ENCODE measurements at places on chromosomes 5 and 9.
A peak's percentile ranks its signal among the peaks of the same experiment; 100 is the strongest.

DNA sequence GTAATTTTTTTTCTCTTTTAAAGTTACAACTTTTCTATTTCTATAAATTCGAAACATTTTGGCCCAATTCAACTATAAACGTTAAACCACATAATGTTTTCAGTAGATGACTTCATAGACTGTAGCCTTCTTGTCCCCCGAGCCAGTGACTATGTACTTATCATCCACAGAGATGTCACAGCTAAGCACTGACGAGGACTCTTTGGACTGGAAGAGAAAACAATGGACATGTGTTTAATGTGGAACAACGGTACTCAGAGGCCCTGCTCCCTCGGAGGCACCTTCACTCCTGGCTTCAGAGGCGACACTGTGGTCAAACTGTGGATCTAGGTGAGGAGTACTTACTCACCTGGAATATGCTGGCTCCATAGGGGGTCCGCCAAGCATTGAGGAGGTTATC is 105.2 kb downstream of the TLE1 start:
- no peak for DNase-seq

DNA sequence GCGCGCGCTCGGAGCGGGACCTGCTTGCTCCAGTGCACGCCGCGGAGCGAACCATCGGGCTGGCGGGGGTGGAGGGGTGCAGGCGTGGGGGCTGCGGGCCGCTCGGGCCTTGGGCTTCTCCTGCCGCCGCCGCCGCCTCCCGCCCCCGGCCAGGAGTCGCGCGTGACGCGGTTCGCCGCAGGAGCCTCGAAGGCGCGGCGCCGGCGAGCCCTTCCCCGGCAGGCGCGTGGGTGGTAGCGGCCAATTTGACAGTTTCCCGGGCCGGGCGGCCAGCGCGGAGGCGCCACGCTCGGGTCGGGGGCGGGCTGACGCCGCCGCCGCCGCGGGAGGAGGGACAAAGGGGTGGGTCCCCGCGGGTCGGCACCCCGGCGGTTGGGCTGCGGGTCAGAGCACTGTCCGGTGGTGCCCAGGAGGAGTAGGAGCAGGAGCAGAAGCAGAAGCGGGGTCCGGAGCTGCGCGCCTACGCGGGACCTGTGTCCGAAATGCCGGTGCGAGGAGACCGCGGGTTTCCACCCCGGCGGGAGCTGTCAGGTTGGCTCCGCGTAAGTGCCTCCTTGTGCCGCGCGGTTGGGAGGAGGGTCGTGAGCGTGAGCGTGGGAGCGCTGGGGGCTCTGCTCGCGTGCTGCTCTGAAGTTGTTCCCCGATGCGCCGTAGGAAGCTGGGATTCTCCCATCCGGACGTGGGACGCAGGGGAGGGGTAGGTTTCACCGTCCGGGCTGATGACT is at the start of gene TJP2:
TSS of gene TJP2 (plus strand) at position 387 of the 725 bp plus-strand sequence. CDS start at position 483, 96 bp downstream.
- DNase-seq, result peak; percentile 31

DNA sequence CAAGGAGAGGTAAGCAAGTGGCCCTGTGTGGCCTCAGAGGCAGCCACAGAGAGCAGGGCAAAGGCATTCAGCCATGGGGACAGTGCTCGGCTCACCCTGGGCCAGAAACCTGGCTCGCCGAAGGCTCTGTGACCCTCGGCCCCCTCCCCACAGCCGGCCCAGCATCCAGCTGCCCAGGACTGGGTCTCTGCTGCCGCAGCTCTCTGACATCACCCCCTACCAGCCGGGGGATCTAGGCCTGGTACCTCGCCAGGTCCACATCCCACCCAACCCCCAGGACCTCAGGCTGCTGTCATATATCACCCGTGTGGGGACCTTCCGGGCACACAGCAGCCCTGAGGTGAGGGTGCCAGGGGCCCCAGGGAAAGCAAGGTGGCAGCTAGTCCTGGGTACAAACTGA is 2.6 kb downstream of the PTRH1 start:
- no peak for DNase-seq

- DNase-seq, result no peak
Observed at GRCh38 chr9:7083192-7083591, 325.4 kb downstream of the KDM4C start.

DNA sequence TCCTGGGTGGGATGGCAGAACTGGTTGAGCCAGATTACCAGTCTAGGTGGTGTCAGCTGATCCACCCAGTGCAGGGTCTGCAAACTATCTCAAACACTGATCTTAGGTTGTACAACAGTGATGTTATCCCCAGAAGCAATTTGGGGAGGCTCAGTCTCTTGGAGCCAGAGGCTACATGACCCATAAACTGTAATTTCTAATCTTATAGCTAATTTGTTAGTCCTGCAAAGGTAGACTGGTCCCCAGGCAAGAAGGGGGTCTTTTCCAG is 5.3 kb upstream of the ZNF366 start:
- DNase-seq, result no peak

DNA sequence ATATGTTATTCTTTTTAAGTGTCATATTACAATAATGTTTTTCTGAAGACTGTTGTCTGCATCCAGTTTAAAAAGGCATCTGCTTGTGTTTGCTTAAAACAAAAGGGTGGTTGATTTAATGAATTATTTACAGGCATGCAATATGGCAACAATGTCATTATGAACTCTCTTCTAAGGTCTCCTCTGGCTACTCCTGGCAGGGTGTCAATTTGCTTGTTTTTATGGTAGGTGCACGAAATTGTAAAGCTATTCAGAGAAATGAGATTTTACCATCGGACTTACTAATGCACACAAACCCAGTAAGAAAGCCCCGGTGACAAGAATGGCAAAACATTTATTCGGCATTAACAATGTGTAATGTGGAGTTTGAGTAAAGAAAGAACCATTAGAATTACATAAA is 539.8 kb upstream of the ZNF608 start:
- DNase-seq, result no peak

GRCh38 chr5:34675857-34676256 is 19.7 kb downstream of the RAI14 start:
- no peak for DNase-seq

DNA sequence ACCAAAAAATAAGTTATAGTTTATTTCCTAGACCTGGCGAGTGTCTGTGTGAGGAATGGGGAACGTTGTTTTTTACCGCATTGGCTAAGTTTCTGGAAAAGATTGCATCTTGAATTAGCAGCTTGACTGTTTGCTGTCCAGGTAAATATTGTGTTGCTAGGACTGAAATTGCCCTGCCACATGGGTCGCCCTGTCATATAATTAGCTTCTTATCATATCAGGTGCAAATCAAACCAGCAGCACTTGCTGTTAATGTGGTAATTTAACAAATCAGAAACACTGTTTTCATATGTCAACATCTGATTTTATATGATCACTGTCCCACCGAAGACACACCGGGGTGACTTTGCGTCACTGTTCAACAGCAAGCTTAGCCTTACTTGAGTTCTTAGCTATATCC is 63.7 kb upstream of the ZNF622 start:
- no peak for DNase-seq

DNA sequence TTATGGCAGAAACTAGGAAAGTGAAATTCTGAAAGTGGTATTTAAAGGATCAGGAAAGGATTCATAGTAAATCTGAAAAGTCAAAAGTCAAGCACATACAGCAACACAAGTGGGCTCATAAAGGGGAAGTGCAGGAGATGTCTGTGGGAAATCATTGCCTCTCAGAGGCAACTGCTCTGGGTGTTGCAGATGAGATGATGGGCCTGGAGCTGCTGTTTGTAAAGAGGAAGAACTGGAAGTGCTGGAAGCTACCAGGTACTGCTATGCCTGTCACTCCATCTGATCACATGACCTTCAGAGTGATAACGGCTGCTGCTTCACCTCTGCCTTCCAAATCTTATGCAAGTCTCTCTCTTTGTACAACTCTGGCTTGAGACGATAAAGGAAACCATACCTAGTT is 55.9 kb downstream of the ADRB2 start:
- DNase-seq, result no peak

Data from omental fat pad (tissue), 4 donors.